Stimulated activated memory B cell treated with anti-CD40 and anti-IgM and Interleukin-4, amounts not matched to agents 10 μg/mL and 1 μg/mL and 100 μg/mL, for 72 hours (primary cell): ENCODE measurements at places on chromosomes 4 and X.

DNA sequence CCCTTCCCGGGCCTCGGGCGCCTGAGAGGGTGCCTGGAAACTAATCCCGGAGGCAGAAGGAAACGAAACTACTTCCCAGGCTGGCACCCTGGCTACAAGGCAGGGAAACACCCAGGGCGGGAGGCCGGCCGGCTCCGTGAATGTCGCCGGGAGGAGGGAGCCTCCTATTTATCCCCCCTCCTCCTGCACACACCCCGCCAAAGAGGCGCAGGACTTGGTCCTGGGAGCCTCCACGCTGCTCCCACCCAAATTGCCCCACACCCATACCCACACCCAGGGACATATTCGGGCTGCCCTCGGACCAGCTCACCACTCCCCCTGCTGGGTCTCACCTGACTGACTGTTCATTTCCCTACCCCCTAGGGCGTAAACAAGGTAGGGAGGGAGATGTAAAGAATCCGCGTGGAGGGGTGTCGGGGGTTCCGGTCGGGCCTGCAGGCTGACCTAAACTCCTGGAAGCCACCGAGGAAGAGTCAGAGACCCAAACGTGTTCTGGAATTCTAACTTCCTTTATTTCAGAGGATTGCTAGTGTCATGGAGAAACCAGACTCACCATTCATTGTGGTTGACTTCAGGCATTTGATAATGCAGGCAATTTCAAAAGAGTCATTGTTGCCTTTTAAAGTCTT, at the start of gene BTC:
Gene BTC (minus strand): TSS at position 142 of the 629 bp plus-strand sequence. CDS start 198 bp downstream, outside the sequence.
- ATAC-seq, result peak; percentile 53

- no peak for ATAC-seq
Measured at GRCh38 chr4:132614682-132615081, 534.4 kb upstream of the PCDH10 start.

DNA sequence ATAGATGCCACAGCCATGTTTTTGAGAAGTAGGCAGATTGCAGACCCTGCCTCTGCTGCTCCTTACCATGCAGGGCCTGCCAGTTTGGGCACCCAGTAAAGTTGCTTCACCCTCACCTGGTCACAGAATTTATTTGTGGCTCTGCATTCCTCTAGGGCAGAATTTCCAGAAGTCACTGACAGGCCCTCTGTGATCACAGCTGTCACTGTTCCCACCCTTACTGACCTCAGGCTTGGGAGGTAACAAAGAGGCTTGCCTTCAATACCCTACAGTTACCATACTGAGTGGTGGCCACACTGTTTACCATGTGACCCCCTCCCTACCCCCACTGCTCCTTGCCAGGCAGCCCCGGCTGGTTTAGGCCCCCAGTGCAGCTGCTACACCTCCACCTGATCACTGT, 375.1 kb downstream of the SH3BGRL start:
- no peak for ATAC-seq

DNA sequence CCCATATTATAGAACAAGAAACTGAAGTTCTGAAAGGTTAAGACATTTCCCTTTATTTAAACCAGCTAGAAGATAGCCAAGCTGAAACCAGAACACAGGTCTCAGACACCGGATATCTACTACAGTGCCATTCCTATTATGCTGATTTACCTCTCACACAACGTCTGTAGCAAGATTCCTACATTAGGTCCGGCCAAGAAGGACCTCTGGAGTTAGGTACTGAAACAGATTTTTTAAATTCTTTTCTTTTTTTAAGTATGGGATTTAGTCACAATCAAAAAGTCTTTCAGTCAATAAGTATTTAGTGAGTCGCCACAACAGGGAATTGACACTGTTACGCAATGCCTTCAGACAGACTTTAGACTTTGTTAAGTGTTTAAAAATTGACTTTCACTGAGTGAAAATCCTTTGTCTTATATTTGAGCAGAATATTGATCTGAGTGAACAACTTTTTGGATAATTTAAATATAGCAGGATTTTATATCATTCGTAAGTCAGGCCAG, 26.5 kb upstream of the SPANXN4 start:
- ATAC-seq, result no peak

DNA sequence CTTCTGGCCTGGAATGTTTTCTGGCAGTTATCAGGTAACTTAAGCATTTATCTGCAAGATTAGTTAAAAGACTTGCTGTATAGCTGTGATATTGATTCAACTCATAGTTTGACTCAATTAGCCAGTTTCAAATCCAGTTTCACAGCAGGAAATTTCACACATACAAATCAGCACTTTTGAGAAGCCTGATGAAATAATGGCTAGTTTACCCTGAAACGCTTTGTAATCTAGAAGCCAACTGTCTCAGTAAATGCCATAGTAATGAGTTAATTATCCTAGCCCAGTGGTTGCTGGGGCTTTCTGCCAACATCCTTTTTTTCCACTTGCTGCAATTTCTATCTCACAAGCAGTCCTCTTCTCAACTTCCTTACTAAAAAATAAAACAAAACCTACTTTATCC, 53.1 kb downstream of the ARHGEF38 start:
- no peak for ATAC-seq
